ENCODE measurements at places on chromosomes 4 and X.

DNA sequence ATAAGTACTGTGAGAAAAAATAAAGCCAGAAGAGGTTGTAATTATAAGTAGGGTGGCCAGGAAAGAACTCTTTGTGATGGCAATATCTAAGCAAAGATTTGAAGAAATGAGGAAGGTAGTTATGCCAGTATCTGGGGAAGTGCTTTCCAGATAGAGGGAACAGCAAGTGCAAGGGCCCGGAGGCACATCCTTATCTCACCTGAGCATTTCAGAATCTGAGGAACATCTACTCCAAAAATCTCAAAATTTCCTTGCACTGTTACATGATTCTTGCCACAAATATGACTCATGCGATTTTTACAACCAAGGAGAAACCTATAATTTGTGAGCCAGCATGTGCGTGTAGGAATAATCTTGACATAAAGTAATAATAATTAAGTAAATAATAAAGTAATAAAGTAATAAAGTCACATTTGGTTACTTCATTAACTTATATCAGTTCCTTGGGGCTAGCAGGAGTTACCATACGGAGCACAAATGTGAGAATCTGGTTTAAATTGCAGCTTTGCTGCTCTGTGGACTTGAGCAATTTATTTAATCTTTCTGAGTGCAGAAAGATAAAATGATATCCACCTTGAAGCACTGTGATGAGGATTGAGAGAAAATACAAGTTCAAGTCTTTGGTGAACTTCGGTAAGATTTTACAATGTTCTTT is 105.1 kb upstream of the SLC34A2 start:
- DNase-seq, result no peak

GRCh38 chr4:171846232-171846631 is 33.0 kb downstream of the GALNTL6 start:
- no peak for DNase-seq

- DNase-seq, result no peak
These were observed 113.2 kb downstream of the ATP10D start for GRCh38 chr4:47598320-47598719.

GRCh38 chr4:189162073-189162789 is 778.4 kb upstream of the FRG1 start:
- no peak for DNase-seq

DNA sequence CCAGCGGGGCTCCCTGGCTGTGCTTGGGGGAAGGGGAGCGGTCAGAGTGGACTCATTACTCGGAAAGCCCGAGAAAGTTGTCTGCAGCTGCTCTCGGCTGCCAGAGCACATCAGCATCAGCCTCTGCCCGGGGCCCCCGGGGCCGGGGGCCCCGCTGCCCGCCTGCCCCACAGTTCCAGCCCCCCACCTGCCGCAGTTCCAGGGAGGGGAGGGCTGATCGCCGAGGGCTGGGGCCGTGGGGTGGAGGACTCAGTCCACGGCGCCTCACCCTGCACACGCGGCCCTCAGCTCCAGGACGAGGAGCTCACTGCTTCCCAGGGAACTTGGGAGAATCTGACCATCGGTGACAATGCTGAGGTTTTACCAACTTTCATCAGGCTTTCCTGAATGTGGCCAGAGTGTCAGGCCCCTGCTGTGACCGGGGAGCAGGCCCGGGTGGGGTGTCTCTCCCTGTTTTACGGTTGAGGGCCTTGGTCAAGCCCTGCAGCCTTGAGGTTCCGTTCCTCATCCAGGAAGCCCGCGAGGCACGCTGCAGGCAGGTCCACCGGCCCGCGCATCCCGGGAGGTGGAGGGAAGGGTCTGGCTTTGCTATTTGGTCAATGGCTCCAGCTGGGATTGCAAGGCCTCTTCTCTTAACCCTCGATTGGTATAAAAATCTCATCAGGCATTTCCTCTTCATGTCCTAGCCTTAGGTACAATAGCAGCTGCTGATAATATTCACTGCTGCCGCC is 57.2 kb downstream of the CPZ start:
- no peak for DNase-seq

GRCh38 chr4:141759796-141760425 is 123.5 kb downstream of the IL15 start:
- no peak for DNase-seq
